ENCODE measurements at places on chromosomes 13 and 19. TPM values are rescaled to one million over a fixed set of nuclear protein-coding genes. Genes with fewer than 3 reads are reported as not detected.

DNA sequence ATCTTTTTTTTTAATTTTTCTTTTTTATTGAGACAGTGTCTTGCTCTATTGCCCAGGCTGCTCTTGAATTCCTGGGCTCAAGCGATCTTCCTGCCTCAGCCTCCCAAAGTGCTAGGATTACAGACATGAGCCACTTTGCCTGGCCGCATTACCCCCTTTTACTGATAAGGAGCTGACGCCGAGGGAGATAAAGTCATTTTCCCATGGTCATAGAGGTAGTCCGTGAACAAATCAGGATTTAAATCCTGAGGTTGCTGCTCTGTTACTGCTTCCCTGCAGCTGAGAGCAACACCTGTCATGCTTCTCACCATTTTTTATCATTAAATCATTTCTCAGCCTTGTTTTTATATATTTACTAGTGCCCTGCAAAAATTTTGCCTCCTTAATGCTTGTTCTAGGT, 7.4 kb downstream of the CYSLTR2 start:
- peaks cover 13% of the 10 kb centered on the region for H3K4me1 ChIP-seq
- peaks cover 5% of the 10 kb centered on the region for H3K27me3 ChIP-seq
- H3K36me3 ChIP-seq, result no peaks in the 10 kb centered on the region
- no peak overlapping the region for H3K27ac ChIP-seq

Gene BSPH1
- not detected for total RNA-seq

Gene SWSAP1
- total RNA-seq, result 5.1 TPM

DNA sequence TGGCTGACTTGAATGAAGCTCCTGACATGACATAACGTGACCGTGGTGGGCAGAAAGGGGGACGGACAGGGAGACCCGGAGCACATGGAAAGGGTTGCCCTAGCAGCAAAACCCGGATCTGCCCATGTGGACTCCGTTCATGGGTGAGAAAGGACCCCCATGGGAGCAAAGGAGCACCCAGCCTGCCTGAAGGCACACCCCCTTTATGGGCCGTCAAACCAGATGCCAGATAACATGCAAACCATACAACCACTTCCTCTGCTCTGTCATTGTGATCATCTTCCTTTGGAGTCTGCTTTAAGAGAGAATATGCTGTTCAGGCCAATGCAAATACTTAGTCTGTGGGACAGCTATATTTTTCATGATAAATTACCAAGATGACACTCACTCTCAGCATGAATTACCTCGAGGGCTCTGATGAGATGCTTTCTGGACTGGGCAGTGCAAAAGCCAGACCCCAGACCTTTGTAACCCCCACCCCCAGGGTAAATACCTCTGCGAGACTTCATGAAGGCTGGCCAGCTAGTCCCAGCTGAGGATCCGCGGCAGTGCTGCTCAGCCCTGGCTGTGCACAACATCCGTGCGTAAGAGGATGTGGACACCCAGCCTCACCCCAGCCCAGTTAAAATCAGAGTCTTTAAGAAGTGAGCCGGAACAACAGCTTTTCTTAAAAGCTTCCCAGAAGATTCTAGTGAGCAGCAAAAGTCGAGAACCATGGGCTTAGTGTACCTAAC, 126.6 kb downstream of the USP12 start:
- peaks cover 29% of the 10 kb centered on the region for H3K4me1 ChIP-seq
- H3K4me3 ChIP-seq, result peak overlapping the region; percentile 41
- no peaks in the 10 kb centered on the region for H3K36me3 ChIP-seq
- H3K27ac ChIP-seq, result peak overlapping the region; percentile 86

Gene GGN
- total RNA-seq, result 0.22 TPM

- no peaks in the 10 kb centered on the region for H3K27me3 ChIP-seq
- no peak overlapping the region for H3K27ac ChIP-seq
- H3K36me3 ChIP-seq, result no peaks in the 10 kb centered on the region
- no peak for DNase-seq
- no peak overlapping the region for H3K4me3 ChIP-seq
Measured at GRCh38 chr13:85590231-85590931, 208.8 kb downstream of the SLITRK6 start.

Gene LRFN3
- 1.8 TPM for total RNA-seq

Gene CEACAM4
- not detected for total RNA-seq

Gene SHKBP1
- total RNA-seq, result 213 TPM

Gene COL5A3
- not detected for total RNA-seq

- peaks cover 76% of the 10 kb centered on the region for H3K36me3 ChIP-seq
- no peak overlapping the region for H3K27ac ChIP-seq
- DNase-seq, result no peak
- no peaks in the 10 kb centered on the region for H3K27me3 ChIP-seq
- H3K4me3 ChIP-seq, result no peak overlapping the region
Measured at GRCh38 chr19:12655546-12655945, 11.0 kb downstream of the MAN2B1 start.

DNA sequence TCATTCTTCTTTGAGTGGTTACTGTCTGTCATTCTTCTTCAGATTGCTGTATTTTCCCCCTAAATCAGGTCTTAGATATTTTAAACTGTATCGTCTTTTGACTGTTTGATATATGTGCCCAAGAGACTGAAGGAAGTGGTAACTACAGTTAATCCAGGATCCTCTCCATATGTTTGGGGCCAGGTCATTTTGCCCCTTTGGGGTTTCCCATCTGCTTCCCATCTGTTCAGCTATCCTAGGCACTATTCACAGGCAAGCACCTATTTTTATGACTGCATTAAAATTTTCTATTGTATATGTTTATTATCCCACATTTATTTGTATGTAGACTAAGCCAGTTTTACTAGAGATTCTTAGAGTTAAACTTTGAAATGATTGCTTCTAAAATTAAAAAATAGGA, 244.2 kb downstream of the PCCA start:
- peaks cover 16% of the 10 kb centered on the region for H3K36me3 ChIP-seq
- no peaks in the 10 kb centered on the region for H3K4me1 ChIP-seq
- no peak overlapping the region for H3K4me3 ChIP-seq
- DNase-seq, result no peak
- H3K27ac ChIP-seq, result no peak overlapping the region
- H3K27me3 ChIP-seq, result no peaks in the 10 kb centered on the region

GRCh38 chr13:85685436-85685835, 113.8 kb downstream of the SLITRK6 start:
- no peak overlapping the region for H3K27ac ChIP-seq
- no peaks in the 10 kb centered on the region for H3K27me3 ChIP-seq
- H3K4me1 ChIP-seq, result no peaks in the 10 kb centered on the region
- no peaks in the 10 kb centered on the region for H3K36me3 ChIP-seq
- H3K4me3 ChIP-seq, result no peak overlapping the region

GRCh38 chr13:31772231-31772630, 32.9 kb downstream of the RXFP2 start:
- no peaks in the 10 kb centered on the region for H3K36me3 ChIP-seq
- no peak overlapping the region for H3K4me3 ChIP-seq
- H3K27me3 ChIP-seq, result no peaks in the 10 kb centered on the region
- H3K27ac ChIP-seq, result no peak overlapping the region
- DNase-seq, result no peak

Gene PTGIR
- 13.4 TPM for total RNA-seq

DNA sequence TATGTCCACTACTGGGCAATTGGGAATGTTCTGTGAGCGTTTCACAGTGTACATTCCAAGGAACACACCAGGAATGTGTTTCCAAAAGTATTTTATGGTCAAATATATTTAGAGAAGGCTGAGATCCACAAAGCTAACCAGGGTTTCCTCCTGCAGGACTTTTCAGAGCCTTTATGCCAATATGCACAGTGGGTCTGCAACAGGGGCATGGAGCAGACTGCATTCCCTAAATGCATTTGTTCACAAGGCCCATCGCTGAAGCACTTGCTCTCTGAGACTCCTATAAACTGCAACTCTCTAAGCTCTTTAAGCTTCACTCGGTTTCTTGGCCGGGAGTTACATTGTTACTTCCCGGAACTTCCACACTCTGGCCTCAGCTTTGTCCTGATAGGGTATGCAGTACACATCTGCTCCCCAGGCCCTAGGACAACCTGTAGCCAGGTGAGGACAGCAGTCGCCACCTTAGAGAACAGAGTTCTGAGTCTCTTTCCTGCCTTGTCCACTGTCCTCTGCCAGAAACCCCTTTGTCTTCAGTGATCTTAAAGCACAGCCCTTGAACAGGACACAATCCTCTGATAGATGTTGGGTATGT, 33.5 kb downstream of the FBN3 start:
- no peaks in the 10 kb centered on the region for H3K27me3 ChIP-seq
- H3K27ac ChIP-seq, result no peak overlapping the region
- no peak overlapping the region for H3K4me3 ChIP-seq
- no peaks in the 10 kb centered on the region for H3K36me3 ChIP-seq
- H3K4me1 ChIP-seq, result no peaks in the 10 kb centered on the region
- no peak for DNase-seq

GRCh38 chr13:43061496-43062280, 38.3 kb downstream of the DNAJC15 start:
- no peak overlapping the region for H3K4me3 ChIP-seq
- H3K27me3 ChIP-seq, result no peaks in the 10 kb centered on the region
- no peak for DNase-seq
- peaks cover 32% of the 10 kb centered on the region for H3K36me3 ChIP-seq
- H3K4me1 ChIP-seq, result peaks cover 47% of the 10 kb centered on the region

Gene CEACAM7
- total RNA-seq, result not detected

Gene PDX1
- total RNA-seq, result not detected

DNA sequence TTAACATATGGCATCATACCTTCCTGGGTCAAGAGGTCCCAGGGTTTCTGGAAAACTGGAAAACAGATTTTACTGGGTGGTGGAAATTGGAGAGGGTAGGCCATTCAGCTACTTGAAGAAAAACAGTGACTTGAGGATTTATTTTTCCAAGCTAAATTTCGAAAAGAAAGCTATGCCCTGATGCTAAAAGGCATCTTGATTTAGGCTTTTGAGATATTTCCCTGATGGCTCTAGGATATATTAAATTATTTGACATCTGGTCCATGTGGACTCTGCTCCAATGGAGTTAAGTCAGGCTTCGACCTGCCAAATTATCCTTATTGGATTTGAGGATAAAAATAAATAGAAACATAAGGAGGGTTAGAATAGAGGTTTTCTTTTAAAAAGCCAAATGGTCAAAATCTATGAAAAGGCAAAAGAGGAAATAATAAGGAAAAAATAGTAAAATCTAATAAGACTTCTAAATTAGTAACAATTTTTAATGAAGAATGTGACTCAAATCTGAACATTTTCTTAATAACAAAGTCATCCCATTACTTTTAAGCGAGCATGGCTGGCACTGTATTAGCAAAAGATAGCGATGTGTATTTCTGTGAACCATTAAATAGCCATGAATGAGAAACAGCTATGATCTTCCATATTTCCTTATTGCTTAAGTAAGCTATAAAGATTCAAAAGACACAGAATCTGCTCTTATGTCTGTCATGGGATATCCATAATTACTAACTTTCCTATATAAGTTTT, 190.0 kb upstream of the MIR17HG start:
- no peak overlapping the region for H3K27ac ChIP-seq
- H3K4me1 ChIP-seq, result no peaks in the 10 kb centered on the region
- H3K27me3 ChIP-seq, result peaks cover 2% of the 10 kb centered on the region
- H3K36me3 ChIP-seq, result no peaks in the 10 kb centered on the region
- no peak for DNase-seq
- no peak overlapping the region for H3K4me3 ChIP-seq

GRCh38 chr19:13795595-13796300, 505 bp downstream of the ZSWIM4 start:
- H3K27ac ChIP-seq, result peak overlapping the region; percentile 77
- peak overlapping the region; percentile 98 for H3K4me3 ChIP-seq
- no peaks in the 10 kb centered on the region for H3K36me3 ChIP-seq
- H3K4me1 ChIP-seq, result peaks cover 27% of the 10 kb centered on the region
- DNase-seq, result no peak
- no peaks in the 10 kb centered on the region for H3K27me3 ChIP-seq

DNA sequence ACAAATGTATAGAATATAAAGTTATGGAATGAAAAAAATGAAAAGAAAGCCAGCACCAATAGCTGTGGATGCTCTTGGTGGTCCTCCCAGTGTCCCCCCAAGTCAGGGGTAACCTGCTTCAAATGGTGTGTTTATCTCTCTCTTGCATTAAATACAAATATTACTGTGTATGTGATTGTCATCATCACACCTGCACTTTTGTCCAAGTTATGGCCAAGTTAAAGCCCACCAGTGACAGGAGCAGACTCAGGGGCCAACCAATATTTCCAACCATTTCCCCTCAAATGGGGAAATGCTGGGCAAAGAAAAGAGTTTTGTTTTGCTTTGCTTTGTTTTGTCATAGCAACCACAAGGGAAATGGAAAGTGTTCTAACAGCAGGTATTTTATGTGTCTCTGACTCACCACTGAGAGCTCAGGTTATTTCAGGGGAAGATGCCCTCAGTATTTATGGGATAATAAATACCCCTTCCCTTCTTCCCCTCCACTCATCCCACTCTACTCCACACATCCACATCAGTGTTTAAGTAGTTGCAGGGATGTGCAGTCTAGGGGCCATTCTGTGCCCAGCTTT, 133.6 kb downstream of the COL4A1 start:
- no peaks in the 10 kb centered on the region for H3K27me3 ChIP-seq
- no peak for DNase-seq
- H3K4me1 ChIP-seq, result no peaks in the 10 kb centered on the region
- H3K4me3 ChIP-seq, result no peak overlapping the region
- H3K36me3 ChIP-seq, result no peaks in the 10 kb centered on the region
- H3K27ac ChIP-seq, result no peak overlapping the region

GRCh38 chr13:101152184-101152583, 264.1 kb downstream of the NALCN start:
- H3K4me1 ChIP-seq, result peaks cover 6% of the 10 kb centered on the region
- DNase-seq, result no peak
- no peak overlapping the region for H3K4me3 ChIP-seq
- H3K27me3 ChIP-seq, result peaks cover 24% of the 10 kb centered on the region

DNA sequence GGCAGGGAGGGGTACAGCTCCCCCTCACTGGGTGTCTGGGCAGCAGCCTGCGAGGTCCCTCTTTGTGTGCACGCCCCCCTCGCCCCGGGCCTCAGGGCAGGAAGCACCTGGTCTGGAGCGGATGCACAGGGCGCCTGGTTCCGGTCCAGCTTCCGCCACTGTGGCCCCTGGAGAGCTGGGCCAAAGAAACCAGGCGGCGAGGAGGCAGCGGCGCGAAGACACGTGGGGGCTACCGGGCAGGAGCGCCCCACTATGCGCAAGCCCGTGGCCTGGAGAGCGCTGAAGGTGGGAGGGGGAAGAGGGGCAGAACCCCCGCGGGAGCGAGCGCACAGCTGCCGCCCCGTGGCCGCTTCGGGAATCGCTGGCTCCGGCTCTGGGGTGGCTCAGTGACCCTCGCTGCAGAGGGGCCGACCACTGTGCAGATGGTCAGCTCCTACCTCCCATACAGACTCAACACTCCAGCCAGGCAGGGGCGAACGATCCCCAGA, 1.7 kb upstream of the LYL1 start:
- peaks cover 24% of the 10 kb centered on the region for H3K36me3 ChIP-seq
- H3K27ac ChIP-seq, result peak overlapping the region; percentile 98
- no peaks in the 10 kb centered on the region for H3K27me3 ChIP-seq
- H3K4me3 ChIP-seq, result peak overlapping the region; percentile 88
- H3K4me1 ChIP-seq, result peaks cover 69% of the 10 kb centered on the region

DNA sequence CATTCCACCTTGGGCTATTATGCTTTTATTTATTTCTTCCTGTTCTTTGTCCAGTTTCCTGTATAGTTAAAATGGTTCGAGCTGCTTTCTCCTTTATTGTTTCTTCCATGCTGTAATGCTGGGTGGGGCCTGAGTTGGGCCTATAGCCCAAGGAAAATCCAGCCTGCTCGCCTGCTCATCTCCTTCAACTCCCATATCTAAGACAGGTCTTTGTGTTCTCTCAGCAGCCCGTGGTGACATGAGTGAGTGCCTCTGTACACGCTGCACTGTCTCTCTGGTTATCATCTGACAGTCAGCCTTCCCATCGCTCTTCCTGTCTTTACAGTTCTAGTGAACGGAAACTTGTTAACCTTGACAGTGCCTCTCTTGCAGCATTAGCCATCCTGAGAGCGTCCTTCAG, 221.9 kb upstream of the SLC10A2 start:
- no peak overlapping the region for H3K27ac ChIP-seq
- H3K27me3 ChIP-seq, result no peaks in the 10 kb centered on the region
- no peak for DNase-seq

All from activated B cell treated with CpG ODN at 0.5 μM for 24 hours (primary cell).